ENCODE measurements at places on chromosomes 2 and 18.

DNA sequence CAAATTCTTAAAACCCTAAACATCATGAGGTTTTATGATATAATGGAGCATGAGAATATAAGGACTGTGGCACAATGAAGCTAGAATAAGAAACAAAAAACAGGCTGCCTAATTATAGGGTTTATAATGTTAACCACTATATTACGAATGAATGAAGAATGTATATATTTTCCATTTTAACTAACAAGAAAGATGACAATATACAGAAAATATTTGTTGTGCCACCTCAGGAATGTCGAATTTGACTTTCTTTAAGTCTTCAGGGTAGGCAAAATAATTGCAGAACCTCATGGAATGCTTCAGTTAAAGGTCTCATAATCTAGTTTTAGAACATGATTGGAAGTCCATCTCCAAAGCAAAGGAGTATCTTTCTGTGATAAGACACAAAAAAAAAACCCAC is 282.9 kb upstream of the SLC8A1 start:
- no peak for DNase-seq

- DNase-seq, result no peak
Observed at GRCh38 chr2:242060212-242060835, 190.8 kb downstream of the RTP5 start.

- no peak for DNase-seq
Observed at GRCh38 chr2:198385326-198385725, 580.9 kb downstream of the PLCL1 start.

- no peak for DNase-seq
Observed at GRCh38 chr2:75606761-75607399, 39.7 kb upstream of the MRPL19 start.

All from cardiac septum (tissue), 1 donor.